Type B pancreatic cell (in vitro differentiated cells): ENCODE measurements at places on chromosomes 2 and 18. TPM values are rescaled to one million over a fixed set of nuclear protein-coding genes. Genes with fewer than 3 reads are reported as not detected.

Gene CHRNA1
- total RNA-seq = 0.19 and 1.1 TPM in 2 replicates

GRCh38 chr2:224098481-224099230 lies 59.6 kb upstream of the SERPINE2 start:
- H3K27me3 ChIP-seq = peaks cover 38% of the 10 kb centered on the region
- H3K4me3 ChIP-seq = no peak overlapping the region
- H3K4me1 ChIP-seq = no peaks in the 10 kb centered on the region
- H3K36me3 ChIP-seq = no peaks in the 10 kb centered on the region
- no peak overlapping the region for H3K27ac ChIP-seq
- no peak for DNase-seq

Gene BCL2
- 16.5 and 21.9 TPM in 2 replicates for total RNA-seq

- DNase-seq = no peak
- peaks cover 47% of the 10 kb centered on the region for H3K27me3 ChIP-seq
- no peak overlapping the region for H3K27ac ChIP-seq
- H3K36me3 ChIP-seq = no peaks in the 10 kb centered on the region
Measured at GRCh38 chr2:56013475-56013874, 89.9 kb upstream of the EFEMP1 start.

GRCh38 chr2:37779139-37779538 lies 107.7 kb upstream of the CDC42EP3 start:
- H3K36me3 ChIP-seq = no peaks in the 10 kb centered on the region
- H3K4me1 ChIP-seq = peaks cover 56% of the 10 kb centered on the region
- H3K27me3 ChIP-seq = no peaks in the 10 kb centered on the region

Gene MSTN
- total RNA-seq = 1.4 TPM in 1 of 2 replicates, not detected in the other

DNA sequence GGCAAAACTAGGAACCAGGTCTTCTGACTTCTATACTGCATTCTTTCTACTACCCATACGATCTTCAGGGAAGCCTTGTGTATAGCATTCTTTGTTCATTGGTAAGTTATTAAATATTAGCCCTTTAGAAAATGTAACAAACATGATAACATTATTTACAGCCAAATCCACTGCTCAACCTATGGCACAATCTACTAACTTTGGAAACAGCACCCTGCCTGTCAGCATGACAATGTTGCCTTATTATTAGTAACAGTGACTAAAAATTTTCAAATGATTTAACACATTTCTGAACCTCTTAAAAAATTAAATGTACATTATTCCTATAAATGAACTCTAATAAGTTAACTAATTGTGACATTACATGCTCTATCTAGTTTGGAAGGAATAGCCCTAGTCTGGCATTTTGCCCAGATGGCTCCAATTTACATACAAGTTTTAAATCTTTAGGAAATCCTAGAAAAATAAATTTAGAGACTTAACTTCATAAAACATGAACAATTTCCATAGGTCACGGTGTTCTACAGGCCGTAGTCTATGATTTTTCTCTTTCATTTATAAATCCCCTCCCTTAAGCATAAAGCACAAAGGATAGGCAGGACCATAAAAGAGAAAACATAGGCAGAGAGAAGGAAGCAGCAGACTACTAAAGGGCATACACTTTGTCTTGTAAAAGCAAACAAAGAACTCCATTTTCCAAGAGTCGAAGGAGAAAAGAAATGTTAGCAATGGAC lies 33.7 kb downstream of the YES1 start:
- H3K27me3 ChIP-seq = no peaks in the 10 kb centered on the region
- DNase-seq = no peak
- H3K4me1 ChIP-seq = peaks cover 25% of the 10 kb centered on the region
- peak overlapping the region; percentile 53 for H3K27ac ChIP-seq

DNA sequence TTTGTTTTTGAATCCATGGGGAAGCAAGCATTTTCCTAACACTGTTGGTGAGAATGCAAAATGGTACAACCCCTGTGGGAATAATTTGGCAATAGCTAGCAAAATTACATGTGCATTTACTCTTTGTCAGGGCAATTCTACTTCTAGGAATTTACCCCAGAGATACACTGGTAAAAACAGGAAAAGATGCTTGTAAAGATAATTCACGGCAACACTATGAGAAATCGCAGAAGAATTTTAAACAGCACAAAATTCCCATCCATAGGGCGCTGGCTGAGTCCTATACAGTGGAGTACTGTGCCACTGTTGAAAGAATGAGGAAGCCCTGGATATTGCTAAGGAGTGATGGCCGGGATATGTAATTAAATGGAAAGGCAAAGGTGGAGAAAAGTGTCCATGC lies 75.8 kb downstream of the DGKD start:
- H3K27me3 ChIP-seq = no peaks in the 10 kb centered on the region
- H3K4me1 ChIP-seq = peaks cover 6% of the 10 kb centered on the region
- peaks cover 9% of the 10 kb centered on the region for H3K36me3 ChIP-seq
- DNase-seq = no peak
- H3K4me3 ChIP-seq = no peak overlapping the region

Gene PDE1A
- 1.3 and 3.6 TPM in 2 replicates for total RNA-seq

Gene UGT1A8
- 0.17 TPM in 1 of 2 replicates, not detected in the other for total RNA-seq

Gene MSH6
- total RNA-seq = 79.3 and 138 TPM in 2 replicates

GRCh38 chr2:42754021-42754775 lies 9.7 kb downstream of the OXER1 start:
- H3K27ac ChIP-seq = no peak overlapping the region
- no peak overlapping the region for H3K4me3 ChIP-seq
- H3K36me3 ChIP-seq = peaks cover 3% of the 10 kb centered on the region
- H3K4me1 ChIP-seq = peaks cover 26% of the 10 kb centered on the region
- no peak for DNase-seq

- DNase-seq = no peak
- H3K4me1 ChIP-seq = peaks cover 32% of the 10 kb centered on the region
- peaks cover 3% of the 10 kb centered on the region for H3K27me3 ChIP-seq
- H3K27ac ChIP-seq = peak overlapping the region; percentile 99
- no peaks in the 10 kb centered on the region for H3K36me3 ChIP-seq
Measured at GRCh38 chr2:42360493-42360889, 526 bp downstream of the COX7A2L start.

GRCh38 chr18:1498216-1498615 lies 593.5 kb downstream of the ADCYAP1 start:
- no peak overlapping the region for H3K4me3 ChIP-seq
- no peaks in the 10 kb centered on the region for H3K4me1 ChIP-seq
- no peak for DNase-seq

Gene PLA2R1
- 3.0 and 3.6 TPM in 2 replicates for total RNA-seq

- DNase-seq = no peak
- no peak overlapping the region for H3K4me3 ChIP-seq
- no peaks in the 10 kb centered on the region for H3K27me3 ChIP-seq
- H3K27ac ChIP-seq = no peak overlapping the region
- peaks cover 15% of the 10 kb centered on the region for H3K4me1 ChIP-seq
- H3K36me3 ChIP-seq = peaks cover 3% of the 10 kb centered on the region
Measured at GRCh38 chr2:151637271-151637781, 97.0 kb downstream of the NEB start.

- DNase-seq = no peak
- H3K27me3 ChIP-seq = peaks cover 5% of the 10 kb centered on the region
- peaks cover 48% of the 10 kb centered on the region for H3K4me1 ChIP-seq
- peaks cover 4% of the 10 kb centered on the region for H3K36me3 ChIP-seq
- H3K27ac ChIP-seq = peak overlapping the region; percentile 65
Measured at GRCh38 chr18:62720048-62720447, 4.7 kb downstream of the PHLPP1 start.

DNA sequence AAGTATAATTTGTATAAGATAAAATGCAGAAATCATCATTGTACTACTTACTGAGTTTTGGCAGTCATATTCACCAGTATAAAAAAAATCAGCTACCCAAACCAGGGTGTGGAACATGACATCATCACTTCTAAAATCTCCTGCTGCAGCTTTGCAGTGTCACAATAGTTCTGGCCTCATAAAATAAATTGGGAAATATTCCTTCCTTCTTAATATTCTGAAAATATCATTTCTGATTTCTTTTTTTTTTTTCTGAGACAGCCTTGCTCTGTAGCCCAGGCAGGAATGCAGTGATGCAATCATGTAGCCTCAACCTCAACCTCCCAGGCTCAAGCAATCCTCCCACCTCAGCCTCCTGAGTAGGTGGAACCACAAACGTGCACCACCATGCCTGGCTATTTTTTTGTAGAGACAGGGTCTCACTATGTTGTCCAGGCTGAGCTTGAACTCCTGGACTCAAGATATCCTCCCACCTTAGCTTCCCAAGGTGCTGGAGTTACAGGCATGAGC lies 101.4 kb downstream of the TMEM18 start:
- no peak overlapping the region for H3K27ac ChIP-seq
- H3K36me3 ChIP-seq = no peaks in the 10 kb centered on the region
- peaks cover 6% of the 10 kb centered on the region for H3K27me3 ChIP-seq
- H3K4me3 ChIP-seq = no peak overlapping the region

GRCh38 chr18:63363951-63364350 lies 3.1 kb downstream of the KDSR start:
- DNase-seq = no peak
- no peaks in the 10 kb centered on the region for H3K27me3 ChIP-seq
- H3K4me1 ChIP-seq = peaks cover 13% of the 10 kb centered on the region
- H3K36me3 ChIP-seq = peaks cover 21% of the 10 kb centered on the region

- H3K36me3 ChIP-seq = no peaks in the 10 kb centered on the region
- peaks cover under 1% of the 10 kb centered on the region for H3K4me1 ChIP-seq
- H3K27me3 ChIP-seq = peaks cover 5% of the 10 kb centered on the region
- DNase-seq = no peak
Measured at GRCh38 chr2:241870611-241871537, 1.3 kb downstream of the RTP5 start.

- H3K36me3 ChIP-seq = peaks cover 11% of the 10 kb centered on the region
- no peak overlapping the region for H3K4me3 ChIP-seq
- H3K27me3 ChIP-seq = no peaks in the 10 kb centered on the region
- peaks cover 7% of the 10 kb centered on the region for H3K4me1 ChIP-seq
Measured at GRCh38 chr2:234480337-234480736, 16.5 kb downstream of the ARL4C start.
